Vagina (tissue), 2 donors: ENCODE measurements at places on chromosomes 2 and 18.

GRCh38 chr18:23725827-23726661, 36.8 kb downstream of the LAMA3 start:
- no peak for DNase-seq

DNA sequence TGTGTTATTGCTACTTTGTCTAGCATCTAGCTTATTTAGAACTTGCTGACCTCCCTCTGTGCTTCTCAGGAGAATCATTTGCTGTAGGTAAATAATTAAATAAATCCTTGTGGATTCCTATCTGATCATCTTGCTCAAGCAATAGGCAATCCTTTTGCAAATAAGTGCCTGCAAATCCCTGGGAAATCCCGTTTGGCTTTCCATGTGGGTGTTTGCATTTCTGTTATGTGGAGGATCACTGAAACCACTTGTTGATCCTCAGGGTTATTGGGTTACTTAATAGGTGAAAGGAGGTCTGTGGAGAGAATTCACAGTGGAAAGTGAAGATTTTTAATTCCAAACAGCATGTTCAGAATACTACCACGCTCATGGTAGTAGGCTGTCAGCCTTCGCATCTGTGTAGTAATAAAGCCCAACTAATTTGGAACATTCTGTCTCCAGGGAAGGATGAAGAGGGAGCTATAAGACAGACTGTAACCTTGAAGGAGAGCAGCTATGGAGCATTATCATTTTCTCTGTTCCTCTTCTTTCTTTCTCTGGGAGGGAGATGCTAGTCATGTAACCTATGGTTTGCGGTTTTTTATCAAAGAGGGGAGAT, 72.5 kb downstream of the GULP1 start:
- no peak for DNase-seq

DNA sequence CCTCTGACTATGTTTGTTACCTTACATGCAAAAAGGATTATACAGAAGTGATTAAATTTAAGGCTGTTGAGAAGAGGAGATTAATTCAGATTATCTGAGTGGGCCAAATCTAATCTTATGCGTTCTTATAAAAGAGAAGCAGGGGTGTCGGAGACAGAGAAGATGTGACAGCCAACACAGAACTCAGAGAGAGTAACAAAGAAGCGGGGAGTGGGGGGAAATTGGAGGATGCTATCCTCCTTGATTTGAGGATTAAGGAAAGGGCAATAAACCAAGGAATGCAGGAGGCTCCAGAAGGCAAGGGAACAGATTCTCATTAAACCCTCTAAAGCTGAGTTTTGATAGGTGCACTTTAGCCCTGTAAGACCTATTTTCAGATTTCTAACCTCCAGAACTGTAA, 291.3 kb upstream of the REG3G start:
- DNase-seq, result no peak

DNA sequence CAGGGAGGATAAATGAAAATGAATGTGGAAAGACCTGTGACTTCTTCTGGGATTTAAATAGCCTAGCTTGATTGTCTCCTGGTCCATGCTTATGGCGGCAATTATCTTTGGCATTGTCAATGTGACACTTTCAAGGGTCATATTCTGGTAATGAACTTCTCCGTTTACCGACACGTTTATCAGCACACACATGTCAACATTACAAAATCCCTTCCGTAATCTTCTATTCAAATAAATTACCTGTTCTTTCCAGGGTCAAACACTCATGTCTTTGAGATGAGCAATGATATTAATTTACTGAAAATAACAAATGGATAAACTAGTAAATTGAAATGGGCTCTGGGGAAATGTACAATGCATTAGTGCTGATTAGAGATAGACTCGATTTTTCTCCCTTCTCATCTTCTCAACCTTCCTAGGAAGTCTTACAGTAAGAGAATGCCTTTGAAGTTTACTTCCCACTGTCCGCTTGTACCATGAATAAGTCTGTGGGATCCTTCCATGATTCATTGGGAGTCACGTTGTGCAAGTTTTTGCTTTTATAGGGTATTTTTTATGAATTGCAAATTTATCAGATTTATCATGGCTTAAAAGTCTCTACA, 646.3 kb upstream of the LRATD1 start:
- DNase-seq, result no peak

GRCh38 chr2:200007306-200007705, 51.9 kb downstream of the MAIP1 start:
- DNase-seq, result no peak

DNA sequence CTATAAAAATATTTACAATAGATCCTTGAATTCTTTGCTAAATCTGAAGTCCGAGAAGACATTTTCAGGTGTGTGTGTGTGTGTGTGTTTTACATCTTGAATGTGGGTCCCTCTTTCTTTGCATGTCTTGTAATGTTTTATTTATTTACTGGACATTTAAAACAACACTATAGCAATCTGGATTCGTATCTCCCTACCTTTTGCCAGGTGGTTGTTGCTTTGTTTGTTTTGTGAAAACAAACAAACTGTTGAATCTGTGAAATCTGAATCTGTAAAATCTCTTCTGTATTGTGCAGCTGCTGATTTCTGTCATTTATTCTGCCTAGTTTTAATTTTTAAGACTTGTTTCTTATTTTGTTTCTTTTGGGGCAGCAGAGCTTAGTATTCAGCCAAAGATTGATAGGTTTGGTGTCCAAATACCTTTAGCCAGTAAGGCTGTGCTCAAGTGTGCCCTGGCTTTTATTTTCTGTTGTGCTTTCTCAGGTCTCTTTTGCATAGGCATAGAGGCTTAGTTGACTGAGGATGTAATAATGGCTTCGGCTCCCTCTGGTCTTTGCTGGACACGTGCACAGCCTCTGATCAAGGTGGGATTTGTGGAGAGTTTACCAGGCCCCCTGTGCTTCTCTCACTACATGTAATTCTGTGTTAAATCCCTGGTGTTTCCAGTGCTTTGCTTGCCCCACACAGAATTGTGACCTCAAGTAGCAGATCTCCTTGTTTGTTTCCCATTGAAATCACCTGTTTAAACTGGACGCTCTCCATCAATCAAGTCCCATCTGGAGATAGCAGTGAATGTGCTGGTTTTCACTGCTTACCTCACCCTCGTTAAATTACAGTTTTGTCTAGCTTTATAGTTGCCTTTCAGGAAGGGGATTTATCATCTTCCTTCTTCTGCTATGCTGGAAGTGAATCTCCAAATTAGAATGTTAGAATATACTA, 71.1 kb downstream of the BIRC6 start:
- DNase-seq, result no peak

- DNase-seq, result peak; percentile 14
Observed at GRCh38 chr2:237144516-237144915, 58.8 kb downstream of the COPS8 start.

GRCh38 chr18:38413193-38413592, 847.6 kb upstream of the CELF4 start:
- DNase-seq, result no peak

DNA sequence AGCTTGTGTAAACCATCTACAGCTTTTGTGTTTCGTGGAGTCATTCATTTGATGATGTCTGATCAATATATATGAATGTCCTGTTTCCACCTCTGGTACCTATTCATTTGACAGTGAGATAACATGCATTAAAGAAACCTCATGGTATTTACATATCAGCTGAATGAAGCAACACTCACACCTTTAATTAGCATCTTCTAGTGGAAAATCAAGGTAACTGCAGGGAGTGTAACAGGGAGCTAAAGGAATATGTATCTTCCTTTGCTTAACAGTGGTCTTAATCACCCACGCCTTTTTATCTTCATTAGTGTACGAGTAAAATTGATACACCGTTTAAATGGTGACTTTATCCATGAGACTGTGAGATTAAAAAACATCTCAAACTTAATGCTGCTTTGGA, 15.6 kb downstream of the SLC39A10 start:
- no peak for DNase-seq

DNA sequence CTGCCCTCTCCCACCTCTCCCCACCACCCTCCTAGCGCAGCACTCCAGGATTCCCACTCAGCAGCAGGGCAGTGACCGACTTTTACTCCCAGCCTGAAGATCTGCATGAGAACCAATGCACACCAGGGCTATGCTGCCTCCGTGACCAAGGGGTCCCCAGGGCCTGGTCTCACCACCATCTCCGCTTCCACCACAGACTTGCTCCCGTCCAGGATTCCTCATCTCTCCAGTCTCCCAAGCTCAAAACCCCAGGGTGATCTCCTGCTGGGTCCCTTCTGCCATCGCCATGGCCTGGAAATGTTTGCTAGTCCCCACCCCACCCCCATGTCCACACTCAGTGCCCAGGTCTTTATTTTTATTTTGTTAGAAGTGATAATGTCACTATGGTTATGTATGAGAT, 2.1 kb upstream of the CIDEA start:
- no peak for DNase-seq

DNA sequence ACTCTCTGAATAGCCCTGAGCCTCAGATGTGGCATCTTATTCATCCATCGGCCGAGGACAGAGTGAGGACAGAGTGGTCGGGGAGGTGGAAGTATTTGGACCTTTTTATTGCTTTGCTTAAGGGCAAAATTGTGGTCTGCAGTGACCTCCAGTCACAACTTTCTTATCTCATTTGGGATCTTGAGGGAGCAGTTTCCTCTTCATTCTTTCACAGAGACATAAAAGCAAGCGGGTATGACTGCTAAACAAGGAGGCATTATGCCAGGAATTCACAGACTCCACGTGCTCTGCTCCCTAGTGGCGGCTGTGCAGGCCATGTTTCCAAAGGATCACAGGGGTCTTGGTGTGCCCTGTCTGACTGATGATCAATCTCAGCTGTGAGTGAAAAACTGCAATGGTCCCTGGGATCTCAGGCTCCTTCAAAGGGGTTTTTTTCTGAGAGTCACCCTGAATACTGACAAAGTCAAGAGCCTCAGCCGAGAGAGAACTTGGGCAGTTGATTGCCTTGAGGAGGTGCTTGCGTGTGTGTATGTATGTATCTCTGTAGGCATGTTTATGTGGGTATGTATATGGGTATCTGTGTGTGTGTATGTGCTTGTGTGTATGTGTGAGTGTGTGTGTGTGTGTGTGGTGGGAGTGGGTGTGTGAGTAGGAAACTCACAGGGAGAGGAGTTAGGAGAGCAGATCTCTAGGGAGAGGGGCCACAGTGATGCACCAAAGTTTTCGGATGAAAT, 47.7 kb downstream of the RAPGEF4 start:
- DNase-seq, result no peak

- peak; percentile 81 for DNase-seq
Observed at GRCh38 chr2:224412141-224413015, 10.5 kb upstream of the FAM124B start.

DNA sequence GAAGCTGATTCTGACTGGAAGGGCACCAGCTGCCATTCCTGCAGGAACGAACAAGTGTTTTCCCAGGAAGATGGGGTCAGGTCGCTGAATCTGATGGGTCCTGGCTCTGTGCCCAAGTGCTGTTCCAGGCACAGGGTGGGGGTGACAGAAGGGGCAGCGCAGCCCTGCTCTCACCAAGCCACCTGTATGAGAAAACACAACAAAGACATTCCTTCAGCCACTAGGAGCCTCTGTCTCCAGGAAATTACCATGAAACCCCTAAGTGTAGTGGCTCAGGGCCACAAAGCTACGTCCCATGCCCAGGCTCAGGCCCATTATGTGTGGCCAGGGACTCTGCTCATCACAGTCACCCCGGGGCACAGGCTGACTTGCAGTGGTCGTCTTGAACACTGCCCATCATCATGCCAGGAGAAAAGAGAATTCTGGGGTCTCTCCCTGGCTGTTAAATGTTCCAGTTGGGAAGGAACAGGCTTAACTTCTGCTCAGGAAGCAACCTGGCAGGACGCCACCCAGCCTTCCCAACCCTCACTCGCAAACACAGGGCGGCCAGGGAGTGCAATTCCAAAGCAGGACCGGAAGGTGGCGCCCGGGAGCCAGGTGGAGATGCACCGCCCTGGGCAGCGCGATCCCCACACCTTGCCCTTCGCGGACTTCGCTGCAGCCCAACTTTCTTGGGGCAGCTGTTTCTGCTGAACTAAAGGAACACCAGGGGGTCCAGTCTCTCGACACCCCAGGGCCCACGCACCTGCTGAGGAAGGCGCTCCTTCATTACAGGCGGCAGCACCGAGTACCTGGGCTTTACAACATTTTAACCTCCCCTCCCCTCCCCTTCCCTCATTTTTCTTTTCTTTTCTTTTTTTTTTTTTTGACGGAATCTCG, 11.0 kb upstream of the SFTPB start:
- no peak for DNase-seq

- no peak for DNase-seq
Observed at GRCh38 chr18:43893001-43893637, 615.8 kb upstream of the SYT4 start.

DNA sequence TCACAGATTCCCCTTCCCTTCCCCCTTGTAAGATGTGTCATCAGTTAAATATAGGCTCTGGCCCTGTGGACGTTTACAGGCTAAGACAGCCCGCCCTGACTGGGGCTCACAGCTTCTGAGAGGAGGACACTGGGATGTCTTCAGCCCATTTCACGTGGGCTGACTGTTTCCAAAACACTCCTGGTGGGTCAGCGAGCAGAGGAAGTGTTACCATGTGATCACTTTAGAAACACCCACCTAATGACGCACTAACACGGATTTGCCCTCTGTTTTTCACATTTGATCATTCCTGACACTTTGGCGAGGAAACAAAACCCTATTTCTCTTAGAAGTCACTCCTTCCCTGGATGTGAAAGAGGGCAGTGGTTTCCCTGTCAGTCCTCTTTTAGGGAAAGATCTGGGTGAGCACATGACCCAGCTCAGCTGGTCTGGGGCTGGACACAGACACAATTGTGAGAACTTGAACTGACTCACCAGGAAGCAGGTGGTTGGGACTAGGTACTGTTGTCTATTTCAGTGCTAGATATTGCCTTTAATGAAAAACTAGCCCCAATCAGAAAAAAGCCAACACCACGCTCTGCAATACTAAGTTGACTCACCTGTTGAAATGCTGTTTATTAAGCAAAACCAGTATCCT, 38.8 kb downstream of the BMP10 start:
- DNase-seq, result no peak

DNA sequence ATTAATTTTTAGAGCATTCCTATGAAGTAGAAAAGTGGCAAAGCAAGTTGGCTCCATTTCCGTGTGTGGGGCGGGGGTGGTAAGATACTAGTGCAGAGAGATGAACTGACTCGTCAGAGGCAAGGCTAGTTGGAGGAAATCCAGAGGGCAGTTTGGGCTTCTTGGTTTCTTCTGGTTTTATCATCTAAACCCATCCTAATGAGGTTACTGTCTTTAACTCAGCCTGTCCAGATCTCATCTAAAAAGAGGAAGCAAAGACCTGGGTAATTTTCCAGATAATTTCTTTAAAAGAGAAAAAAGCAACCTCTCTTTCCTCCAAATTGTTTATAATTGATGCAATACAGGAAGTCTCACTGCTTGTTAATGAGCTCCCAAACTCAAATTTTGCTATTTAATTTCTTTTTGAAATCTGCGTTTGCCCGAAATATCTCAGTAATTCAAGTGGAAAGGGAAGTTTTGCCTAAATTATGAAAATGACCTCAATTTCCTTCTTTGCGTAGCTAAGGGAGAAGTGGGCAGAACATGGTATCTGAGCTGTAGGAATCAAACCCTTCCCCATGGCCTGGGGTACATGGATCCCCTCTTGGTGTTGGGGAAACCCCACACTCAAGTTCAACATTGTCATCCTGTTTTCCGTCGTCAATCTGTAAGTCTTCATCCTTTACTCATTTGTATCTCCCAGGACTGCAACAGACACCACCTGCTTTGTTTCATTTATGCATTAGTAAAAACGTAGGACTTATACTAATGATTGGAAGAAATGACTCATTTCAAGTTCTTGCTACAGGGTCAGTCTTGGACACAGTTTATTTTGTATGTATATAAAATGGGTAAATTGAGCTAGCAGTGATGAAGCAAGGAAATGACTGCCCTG, 89.1 kb upstream of the KLF7 start:
- DNase-seq, result no peak

GRCh38 chr18:39647627-39648534, 2082.3 kb upstream of the CELF4 start:
- no peak for DNase-seq
